ENCODE measurements at places on chromosomes 4 and X.

DNA sequence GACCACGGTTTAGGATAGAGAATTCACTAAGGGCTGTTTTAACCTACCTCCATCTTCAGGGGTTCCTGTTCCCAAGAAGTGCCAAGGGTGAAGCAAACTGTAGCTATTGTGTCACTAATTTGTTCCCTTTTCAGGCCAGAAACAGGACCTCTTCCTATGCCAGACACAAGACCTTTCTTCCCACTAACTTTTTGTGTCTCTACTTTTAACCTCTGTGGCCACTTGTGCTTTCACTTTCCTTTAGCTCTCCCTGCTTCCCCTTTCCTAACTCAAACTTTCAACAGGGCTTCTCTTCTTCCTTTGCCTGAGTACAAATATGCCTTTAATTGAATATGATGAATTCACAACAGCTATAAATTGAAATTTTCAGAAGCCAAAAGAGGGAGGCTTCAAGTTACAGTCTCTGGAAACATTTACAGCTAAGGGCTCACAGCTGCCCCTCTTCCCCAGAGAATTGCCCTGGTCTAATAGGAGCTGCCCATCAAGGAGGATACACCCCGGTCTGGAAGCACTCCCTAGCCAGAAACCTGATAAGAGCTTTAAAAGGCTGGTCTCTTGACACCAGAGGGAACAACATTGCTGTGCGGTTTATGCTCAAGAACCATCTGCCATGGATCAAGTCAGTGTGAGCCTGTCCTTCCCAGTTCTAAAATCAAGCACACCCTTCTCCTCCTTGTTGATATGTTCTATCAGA is 61.7 kb upstream of the PLS3 start:
- no peak for DNase-seq

- DNase-seq = no peak
Observed at GRCh38 chr4:148315049-148315448, 127.2 kb downstream of the NR3C2 start.

DNA sequence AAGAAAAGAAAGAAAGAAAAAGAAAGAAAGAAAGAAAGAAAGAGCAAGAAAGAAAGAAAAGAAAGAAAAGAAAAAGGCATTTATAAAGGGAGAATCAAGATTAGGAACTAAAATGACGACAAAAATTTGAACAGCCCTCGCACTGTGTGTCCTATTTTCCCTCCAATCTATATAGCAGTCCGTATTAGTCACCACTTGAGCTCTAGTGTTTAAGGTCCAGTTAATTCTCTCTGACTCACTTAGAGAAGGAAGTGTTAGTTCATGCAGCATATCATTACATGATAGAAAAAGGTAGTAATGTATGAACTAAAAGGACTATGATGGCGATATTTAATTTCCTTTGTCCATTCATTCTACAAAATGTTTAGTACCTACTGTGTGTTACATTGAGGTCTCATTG is 122.7 kb downstream of the CBLL2 start:
- no peak for DNase-seq

DNA sequence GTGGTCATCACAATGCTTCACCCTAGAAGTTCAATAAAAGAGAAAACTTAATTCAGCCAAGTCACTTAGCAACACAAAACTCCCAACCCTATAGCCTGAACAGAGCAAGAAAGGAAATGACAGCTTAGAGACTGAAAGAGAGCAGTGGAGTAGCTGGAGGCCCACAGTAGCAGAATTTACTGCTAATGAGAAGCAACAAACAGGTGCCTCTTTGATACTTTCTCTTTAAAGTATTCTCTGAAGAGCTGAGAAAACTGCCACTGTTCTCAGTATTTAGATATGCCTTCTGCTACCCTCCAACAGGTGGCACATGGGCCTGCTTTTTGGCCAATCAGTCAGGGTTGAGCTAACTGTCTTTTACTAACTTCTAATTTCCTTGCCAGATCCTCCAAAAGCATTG is 240.0 kb downstream of the GPC3 start:
- DNase-seq = no peak

- no peak for DNase-seq
Observed at GRCh38 chr4:5545271-5545670, 163.1 kb downstream of the EVC2 start.

GRCh38 chrX:12452268-12452667 is 314.0 kb downstream of the FRMPD4 start:
- no peak for DNase-seq

- DNase-seq = no peak
Observed at GRCh38 chr4:142845293-142846107, 601 bp downstream of the INPP4B start.

DNA sequence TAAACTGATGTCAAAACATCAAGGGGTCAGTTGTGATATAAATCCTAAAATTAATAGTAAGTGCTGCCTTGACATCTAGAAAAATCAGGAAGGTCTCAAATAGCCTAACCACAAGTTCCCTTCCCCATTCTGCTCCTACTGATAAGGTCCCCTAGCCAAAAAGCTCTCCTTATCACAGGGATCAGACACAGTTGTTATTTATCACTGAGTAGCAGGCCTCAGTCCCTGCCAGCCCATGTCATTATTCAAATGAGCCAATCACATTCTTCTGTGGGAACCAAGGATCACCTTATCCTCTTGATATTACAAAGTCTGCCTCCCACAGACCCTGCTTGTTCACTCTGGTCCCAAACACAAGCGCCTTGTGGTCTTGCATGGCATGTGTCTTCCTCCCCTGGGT is 23.3 kb upstream of the TMEM255A start:
- DNase-seq = no peak

DNA sequence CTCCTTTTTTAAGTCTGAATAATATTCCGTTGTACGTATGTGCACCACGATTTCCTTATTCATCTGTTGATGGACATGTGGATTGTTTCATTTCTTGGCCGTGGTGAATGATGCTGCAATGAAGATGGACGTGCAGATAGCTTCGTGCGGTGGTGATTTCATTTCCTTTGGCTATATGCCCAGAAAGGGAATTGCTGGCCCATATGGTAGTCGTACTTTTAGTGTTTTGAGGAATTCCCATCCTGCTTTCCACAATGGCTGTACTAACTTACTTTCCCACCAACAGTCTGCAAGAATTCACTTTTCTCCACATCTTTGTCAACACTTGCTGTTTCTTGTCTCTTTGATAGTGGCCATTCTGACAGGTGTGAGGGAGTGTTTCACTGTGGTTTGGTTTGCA is 12.8 kb downstream of the ZFP42 start:
- no peak for DNase-seq

- no peak for DNase-seq
Observed at GRCh38 chr4:55612341-55612740, 20.3 kb upstream of the PDCL2 start.

DNA sequence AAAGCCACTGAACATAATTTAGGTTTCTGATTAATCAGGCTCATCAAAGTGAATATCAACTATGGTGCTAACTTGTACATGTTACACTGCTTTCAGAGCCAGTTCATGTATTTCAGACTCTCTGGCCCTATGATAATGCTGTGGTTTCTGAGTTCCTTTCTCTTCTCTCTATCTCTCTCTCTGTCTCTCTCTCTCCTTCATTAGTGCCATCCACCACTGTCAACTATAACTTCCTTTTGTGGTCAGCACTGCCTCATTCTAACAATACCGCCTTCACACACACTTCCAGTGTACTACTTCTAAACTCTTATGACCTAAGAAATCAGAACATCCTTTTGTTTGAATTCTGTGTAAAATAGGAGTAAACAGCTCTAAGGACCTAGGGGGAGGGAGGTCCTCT is 907.1 kb downstream of the RPA4 start:
- no peak for DNase-seq

GRCh38 chr4:34200535-34200934 is 2043.8 kb downstream of the ARAP2 start:
- no peak for DNase-seq

DNA sequence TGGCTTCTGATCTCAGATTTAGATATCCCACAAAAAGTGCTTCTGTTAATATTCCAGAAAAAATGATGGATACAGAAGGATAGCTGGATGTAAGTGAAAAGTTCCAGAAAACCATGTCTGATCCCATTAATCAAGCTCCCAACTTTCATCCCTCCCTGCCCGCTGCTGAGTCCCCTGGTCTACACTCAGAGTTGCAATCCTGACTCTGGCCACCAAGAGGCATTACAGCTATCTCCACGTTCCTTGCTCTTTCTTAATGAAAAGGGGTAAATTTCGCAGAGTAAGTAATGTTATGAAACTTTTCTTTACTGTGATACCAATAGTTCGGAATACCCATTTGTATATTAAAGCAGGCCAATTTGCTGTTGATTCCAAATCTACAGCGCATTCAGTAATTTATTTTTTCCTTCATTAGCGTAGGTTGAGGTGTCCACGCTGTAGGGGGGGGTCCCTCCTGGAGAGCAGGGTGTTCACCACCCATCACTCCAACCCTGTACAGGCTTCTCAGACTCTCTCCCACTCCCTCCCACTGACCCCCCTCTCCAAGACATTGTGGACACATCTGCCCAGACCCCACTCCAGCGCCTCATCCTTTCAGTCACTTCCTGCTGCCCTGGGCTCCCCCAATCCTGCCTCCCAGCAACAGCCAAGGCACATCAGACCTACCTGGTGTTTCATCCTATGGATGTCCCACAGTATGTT is 55.1 kb downstream of the RAB40A start:
- no peak for DNase-seq

GRCh38 chr4:127311924-127312323 is 320.8 kb upstream of the INTU start:
- no peak for DNase-seq

DNA sequence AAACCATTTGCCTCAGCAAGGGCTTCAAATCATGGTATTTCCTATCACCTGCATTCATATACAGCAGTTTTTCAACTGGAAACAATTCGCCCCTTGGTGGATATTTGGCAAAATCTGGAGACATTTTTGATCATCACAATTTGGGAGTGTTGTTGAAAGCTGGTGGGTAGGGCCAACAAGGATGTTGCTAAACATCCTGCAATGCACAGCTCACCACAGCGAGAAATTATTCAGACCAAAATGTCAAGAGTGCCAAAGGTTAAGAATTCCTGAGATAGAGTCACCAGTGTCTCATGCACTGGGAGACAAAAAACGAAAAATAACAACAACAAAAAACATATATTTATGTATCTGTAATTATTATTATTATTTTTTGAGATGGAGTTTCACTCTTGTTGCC is 435.2 kb upstream of the CTSO start:
- DNase-seq = no peak
